ENCODE measurements at places on chromosomes 2 and 18. TPM values are rescaled to one million over a fixed set of nuclear protein-coding genes. Genes with fewer than 3 reads are reported as not detected.
A peak's percentile ranks its signal among the peaks of the same experiment; 100 is the strongest.

Gene C1QL2
- polyA plus RNA-seq = not detected

Gene CABYR
- 8.5 TPM for polyA plus RNA-seq

GRCh38 chr2:138009622-138010021, 45.3 kb downstream of the HNMT start:
- no peak for DNase-seq

DNA sequence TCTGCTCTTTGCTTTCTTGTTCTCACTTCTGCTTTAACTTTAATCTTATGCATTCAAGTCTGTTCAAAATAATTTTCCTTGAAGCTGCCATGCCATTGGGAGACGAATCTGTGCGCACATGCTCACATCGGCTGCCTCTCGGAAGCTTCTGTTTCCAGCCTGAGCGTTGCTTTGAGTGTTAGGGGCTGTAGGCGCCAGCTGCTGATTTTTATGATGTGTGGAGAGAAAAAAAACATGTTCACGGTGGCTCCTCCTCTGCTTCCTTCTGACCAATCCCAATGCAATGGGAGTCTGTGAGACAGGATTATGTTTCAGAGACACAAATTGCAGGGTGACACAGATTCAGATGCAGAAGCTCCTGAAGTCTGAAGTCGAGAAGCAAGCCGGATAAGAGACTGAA, at the start of gene MC4R:
Gene MC4R (minus strand): TSS at position 180 of the 400 bp plus-strand sequence. CDS start 426 bp downstream, outside the sequence.
- DNase-seq = peak; percentile 65

- DNase-seq = no peak
Measured at GRCh38 chr2:225008935-225009334, 33.3 kb downstream of the DOCK10 start.

DNA sequence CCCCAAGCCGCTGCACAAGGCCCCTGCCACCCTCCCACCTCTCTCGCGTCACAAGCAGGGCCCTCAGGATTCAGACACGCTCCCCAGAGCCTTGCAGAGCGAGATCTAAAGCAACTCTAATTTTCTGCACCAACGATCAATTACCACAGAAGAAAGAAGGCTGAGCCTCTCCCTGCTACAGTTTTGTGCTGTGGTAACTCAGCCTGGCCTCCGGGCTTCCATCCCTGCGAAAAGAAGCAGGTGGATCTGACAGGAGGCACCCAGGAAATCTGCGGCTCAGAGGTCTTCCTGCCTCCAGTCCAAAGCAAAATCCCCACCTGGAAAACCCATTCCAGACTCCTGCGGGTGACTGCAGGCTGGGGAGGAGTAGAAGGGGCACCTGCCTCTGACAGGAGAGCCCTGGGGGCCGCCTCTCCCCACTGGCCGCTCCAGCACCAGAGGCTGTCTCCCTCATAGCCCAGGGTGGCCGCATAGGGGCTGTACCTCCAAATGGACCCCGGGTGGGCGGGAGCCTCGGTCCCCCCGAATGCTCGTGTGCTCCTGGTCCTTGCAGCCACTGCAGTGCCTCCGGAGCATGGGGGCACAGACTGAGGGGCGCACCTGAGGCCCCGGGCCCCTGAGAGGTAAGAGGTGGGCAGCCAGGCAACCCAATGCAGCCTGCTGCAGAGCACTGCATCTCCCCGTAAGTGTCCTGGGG, 31.0 kb downstream of the PXDN start:
- DNase-seq = no peak

GRCh38 chr18:42126586-42126985, 171.6 kb downstream of the PIK3C3 start:
- DNase-seq = no peak

Gene ACMSD
- polyA plus RNA-seq = 32.6 TPM

DNA sequence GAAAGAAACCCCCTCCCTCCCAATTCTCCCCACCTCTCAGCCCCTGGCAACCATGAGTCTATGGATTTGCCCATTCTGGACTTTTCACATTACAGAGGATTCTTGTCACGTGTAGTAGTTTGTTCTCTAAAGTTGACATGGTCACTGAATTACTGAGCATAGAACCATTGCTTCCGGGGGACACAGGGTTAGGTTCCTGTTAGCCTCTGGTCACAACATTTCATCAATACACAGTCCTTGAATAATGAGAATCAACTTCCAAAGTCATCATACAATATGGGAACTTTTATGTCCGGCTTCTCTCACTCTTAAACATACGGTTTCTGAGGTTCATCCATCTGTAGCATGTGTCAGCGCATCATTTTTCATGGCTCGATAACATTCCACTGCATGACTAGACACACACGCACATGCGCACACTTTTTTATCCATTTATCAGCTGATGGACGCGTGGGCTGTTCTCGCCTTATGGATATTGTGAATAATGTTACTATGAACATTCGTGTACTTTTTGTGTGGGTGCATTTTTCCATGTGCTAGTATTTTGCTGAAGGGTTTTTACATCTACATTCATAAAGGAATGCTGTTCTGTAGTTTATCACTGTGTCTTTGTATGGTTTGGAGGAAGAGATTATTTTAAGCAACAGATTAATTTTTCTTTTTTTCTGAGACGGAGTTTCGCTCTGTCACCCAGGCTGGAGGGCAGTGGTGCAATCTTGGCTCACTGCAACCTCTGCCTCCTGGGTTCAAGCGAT, 48.1 kb downstream of the PARD6G start:
- DNase-seq = no peak

- DNase-seq = no peak
Measured at GRCh38 chr18:31500051-31500688, 2.2 kb downstream of the DSG2 start.

Gene SPATA3
- not detected for polyA plus RNA-seq

GRCh38 chr2:147051814-147052213, 793.0 kb upstream of the ACVR2A start:
- no peak for DNase-seq

GRCh38 chr2:238700117-238700457, 147.8 kb upstream of the TWIST2 start:
- DNase-seq = no peak

- DNase-seq = no peak
Measured at GRCh38 chr2:43461453-43462073, 134.3 kb downstream of the THADA start.

DNA sequence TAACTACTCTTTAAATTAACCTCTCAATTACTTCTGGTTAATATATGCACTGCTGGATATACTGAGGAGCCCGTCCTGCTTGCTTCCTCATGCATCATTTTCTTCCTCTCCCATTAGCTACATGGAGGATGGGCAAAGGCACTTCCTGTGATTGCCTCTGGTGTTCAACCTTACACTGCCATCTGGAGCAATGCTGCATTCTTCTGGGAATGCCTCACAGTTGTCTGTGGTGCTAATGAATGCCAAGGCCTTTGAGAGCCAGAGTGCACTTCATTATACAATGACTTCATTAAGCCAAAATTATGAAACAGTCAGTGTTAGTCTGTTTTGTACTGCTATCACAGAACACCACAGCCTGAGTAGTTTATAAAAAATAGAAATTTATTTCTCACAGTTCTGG, 134.8 kb upstream of the DOCK10 start:
- DNase-seq = no peak

Gene GREB1L
- polyA plus RNA-seq = 2.1 TPM

All from renal cortex interstitium (tissue), 15 donors.